ENCODE measurements at places on chromosomes 4 and X.

GRCh38 chr4:100083289-100083688 is 107.0 kb downstream of the DDIT4L start:
- DNase-seq = no peak

DNA sequence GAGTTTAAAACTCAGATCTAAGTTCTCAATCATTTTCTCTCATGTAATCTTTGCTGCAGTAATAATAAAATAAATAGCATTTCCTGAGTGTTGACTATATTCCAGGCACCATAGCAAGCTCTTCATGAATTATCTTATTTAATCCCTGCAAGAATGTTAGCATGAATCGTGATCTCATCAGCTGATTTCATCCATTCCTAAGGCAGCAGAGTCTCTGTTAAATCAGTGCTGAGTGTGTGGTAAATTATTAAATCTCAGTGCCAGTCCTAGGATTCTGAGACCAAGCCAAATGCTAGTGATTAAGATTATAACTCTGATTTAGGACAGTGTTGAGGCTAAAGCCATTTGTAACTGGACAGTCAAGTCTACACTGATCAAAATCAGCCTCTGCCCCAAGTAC is 240.3 kb upstream of the TAPT1 start:
- no peak for DNase-seq

- DNase-seq = no peak
Measured at GRCh38 chr4:26450418-26450817, 39.9 kb downstream of the CCKAR start.

- DNase-seq = peak; percentile 91
Measured at GRCh38 chr4:38663090-38663800, 754 bp upstream of the KLF3 start.

- DNase-seq = no peak
Measured at GRCh38 chr4:98694076-98694475, 35.7 kb upstream of the TSPAN5 start.
